ENCODE measurements at places on chromosomes 12 and 14.

DNA sequence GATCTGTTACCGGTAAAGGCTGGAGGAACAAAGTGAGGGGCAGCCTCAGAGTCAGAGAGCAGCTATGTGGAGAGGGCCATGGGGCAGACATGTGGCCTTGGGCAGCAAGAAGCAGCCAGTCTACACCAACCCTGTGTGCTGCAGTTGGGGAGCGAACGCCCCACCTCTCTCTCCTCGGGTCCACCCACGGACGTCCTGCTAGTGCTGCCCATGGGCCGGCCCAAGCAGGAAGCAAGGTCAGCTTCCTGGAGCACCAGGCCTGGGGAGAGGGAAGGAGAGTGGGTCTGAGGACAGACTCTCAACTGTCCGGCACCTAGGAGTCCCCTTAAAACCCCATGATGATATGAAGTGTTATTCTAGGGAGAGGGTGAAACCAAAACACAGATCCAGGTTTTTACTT is 254.8 kb upstream of the FKBP4 start:
- DNase-seq = no peak

- DNase-seq = no peak
Observed at GRCh38 chr12:68939505-68939904, 6.5 kb upstream of the CPM start.

GRCh38 chr14:87260460-87260859 is 732.5 kb downstream of the GALC start:
- no peak for DNase-seq

DNA sequence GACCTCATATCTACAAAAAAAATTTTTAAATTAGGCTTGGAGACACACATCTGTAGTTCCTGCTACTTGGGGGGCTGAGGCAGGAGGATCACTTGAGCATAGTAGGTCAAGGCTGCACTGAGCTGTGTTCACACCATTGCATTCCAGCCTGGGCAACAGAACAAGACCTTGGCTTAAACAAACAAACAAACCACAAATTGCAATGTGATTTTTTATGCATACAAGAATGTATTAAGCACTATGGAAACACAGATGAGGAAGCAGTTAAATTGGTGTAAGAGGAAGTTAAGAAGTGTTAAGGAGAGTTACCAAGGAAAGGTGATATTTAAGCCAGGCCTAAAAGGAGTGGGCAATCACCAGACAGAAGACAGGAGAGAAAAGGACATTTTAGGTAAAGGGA is 83.6 kb upstream of the HECTD1 start:
- DNase-seq = no peak

DNA sequence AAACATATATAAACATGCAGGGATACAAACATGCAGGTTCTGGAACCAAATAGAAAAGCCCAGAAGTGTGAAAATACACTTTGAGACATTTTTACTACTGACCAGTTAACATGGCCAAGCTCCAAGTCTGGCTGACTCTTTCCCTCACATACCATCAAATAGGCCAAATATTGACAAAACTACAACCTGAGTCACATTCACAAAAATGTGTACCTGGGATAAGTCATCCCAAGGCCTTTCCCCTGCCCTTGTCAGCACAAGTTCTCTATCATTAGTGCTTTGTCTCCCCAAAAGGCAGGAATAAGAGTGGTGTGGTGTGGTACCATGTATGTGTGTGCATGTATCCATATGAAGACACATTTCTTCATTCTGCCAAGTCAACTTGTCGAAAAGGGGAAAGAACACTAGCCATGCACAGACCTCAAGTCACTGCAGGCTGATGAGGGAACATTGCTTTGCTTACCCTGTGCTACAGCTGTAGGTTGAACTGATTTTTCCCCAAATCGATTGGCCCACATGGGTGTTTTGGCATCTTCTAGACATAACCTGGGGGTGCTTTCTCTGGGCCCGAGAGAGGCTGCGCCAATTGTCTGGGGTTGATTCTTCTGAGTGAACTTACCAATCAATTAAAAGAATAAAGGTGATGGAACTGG is 14.9 kb downstream of the HOXC4 start:
- DNase-seq = no peak

GRCh38 chr14:41488401-41488800 is 118.3 kb upstream of the LRFN5 start:
- no peak for DNase-seq

GRCh38 chr12:11651381-11651780 is 1.9 kb downstream of the ETV6 start:
- no peak for DNase-seq

DNA sequence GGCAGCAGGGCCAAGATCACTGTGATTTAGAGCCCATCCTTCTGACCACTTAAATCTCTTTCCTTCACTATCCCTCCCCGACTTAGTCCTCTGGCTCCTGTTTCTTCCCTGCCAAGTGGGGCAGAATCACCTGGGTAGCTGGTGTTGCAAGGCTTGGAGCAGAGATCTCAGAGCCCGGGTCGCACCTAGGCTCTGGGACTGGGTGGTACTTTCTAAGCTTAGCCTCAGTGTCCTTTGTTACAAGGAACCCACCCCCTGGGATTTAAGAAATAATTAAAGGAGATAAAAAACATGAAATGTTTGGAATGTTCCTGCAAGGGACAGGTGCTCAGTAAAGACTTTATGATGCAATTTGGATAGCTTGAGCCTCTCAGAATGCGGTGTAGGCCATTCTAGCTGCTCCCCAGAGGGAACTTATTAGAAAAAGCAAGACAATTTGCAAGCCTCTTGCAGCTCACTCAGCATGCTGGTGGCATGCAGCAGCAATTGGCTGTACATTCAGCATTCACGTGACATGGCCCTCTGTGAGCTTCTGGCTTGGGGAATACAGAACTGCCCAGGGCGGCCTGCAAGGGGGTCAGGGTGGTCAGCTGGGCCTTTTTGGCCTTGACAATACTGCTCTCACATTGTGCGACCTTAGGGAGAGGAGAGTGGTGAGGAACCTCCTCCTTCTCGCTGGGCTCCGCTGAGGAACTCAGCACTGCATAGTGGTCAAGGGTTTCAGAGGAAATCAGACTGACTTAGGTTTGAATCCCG is 16.8 kb downstream of the C14orf132 start:
- DNase-seq = no peak

- peak; percentile 65 for DNase-seq
Observed at GRCh38 chr12:117622741-117623140, 261.3 kb upstream of the NOS1 start.

GRCh38 chr14:85250414-85251189 is 279.3 kb upstream of the FLRT2 start:
- DNase-seq = no peak

GRCh38 chr12:57620936-57621496 is 9.8 kb downstream of the ARHGEF25 start:
- no peak for DNase-seq

GRCh38 chr12:8780389-8780788 is 42.0 kb upstream of the A2ML1 start:
- peak; percentile 27 for DNase-seq

DNA sequence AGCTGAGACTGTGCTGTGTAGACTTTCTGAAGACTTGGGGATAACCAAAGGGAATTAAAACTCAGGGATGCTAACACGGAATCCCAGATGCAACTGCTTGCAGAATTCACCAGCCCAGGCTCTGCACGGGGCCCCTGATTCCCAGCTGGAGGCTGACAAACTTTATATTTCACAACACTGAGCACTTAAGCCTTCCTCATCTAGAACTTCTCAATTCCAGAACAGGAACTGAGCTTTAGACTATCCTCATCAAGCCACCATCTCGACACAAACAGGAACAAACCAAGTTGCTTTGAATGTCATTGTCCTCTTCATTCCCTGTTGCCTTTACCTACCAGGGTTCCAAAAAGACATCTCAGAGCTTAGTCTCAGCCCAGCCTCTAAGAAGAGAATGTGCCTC is 22.2 kb downstream of the CCDC63 start:
- no peak for DNase-seq

DNA sequence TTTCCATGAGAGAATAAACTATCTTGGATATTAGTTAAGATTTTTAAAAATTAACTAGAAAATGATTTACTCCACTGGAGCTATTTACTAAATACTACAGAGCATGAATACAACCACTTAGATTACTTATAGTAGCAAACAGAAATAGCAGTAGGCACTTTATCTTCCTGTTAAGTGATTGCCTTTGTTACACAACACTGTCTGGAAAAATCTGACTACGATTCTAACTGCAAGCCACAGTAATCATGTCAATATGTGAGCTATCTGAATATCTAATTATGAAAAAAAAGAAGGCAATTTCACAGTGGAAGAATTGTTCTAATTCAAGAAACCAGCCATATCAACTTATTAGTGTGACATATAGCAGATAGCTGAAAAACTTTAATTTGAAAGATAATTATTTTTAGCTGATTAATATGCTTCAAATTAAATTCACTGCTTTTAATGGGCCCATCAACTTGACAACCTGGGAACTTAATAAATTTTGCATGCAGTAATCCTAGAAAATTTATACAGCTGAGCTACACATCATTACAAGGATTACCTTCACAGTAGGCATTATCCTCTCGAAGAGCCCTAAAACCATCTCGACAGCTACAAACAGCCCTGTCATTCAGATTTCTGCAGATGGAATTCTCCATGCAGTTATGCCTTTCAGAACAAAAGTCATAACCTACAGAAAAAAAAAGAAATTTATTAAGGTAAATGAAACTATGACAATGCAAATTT is 172.8 kb downstream of the NELL2 start:
- DNase-seq = no peak

- DNase-seq = peak; percentile 71
Observed at GRCh38 chr14:32934073-32934880, 4.4 kb upstream of the NPAS3 start.

- peak; percentile 44 for DNase-seq
Observed at GRCh38 chr12:16606991-16607390, 1.0 kb upstream of the LMO3 start.

DNA sequence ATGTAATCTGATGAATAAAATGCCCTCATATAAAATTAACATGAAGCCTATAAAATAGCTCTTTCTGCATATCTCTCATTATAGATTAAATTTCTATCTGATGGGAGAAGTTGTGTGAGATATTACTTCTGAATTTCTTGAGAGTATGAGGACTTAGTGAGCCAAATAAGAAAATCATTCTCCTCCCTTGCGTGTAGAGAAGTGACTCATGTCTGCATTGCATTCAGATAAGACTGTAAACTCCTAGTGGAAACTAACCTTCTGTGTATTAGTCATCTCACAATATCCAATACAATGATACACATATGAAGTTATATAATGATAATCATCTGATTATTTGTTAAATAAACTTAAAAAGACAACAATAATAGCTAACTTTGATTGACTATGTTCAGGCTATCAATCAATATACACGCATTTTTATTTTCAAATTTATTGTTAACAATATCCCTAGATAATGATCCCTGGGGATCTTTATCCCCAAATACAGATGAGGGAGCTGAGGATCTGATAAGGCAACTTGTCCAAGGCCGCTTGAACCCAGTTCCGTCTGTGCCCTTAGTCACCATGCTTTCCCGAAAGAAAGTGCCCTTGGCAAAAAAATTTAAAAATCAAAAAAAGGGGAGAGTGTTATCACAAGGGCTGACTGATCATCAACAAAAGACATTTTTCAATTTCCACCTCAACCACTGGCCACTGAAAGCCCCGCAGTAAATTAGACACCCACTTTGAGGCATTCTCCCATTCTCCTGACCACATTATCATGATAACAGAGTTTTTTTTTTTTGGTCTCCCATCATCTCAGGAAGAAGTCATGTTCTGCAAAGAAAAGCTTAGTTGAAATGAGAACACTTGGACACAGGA is 189.2 kb upstream of the RASSF8 start:
- no peak for DNase-seq

DNA sequence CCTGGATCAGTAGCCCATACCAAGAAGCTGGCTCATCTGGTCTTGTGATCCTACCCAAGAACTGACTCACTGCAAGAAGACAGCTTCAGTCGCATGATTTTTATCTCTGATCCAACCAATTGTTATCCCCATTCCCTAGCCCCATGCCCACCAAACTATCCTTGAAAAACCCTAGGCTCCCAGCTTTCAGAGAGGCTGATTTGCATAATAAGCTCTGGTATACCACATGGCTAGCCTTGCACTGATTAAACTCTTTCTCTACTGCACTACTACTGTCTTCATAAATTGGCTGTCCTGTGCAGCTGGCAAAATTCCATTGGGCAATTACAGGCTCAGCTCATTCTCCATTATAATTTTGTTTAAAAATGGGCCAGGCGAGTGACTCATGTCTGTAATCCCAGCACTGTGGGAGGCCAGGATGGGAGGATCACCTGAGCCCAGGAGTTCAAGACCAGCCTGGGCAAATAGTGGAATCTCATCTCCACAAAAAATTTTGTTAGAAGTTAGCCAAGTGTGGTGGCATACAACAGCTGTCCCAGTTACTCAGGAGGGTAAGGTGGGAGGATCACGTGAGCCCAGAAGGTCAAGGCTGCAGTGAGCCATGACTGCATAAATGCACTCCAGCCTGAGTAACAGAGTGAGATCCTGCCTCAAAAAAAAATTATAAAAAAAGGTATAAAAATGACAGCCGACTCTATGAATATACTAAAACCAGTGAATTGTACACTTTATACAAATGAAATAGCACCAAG is 76.7 kb upstream of the EIF5 start:
- DNase-seq = no peak

DNA sequence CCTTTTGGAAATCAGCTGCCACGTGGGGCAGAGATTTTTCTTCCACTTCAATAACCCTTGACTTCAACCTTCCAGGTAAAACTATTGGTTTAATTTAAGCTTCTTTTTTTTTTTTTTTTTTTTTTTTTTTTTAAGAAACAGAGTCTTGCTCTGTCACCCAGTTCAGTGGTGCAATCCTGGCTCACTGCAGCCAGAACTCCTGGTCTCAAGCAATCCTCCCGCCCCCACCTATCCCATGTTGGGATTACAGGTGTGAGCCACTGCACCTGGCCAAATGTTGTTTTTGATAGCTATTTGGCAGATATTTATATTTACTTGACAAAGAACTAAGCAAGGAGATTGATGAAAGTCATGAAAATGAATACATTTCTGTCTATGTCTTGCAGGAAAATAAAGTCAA is 65.1 kb downstream of the SINHCAF start:
- DNase-seq = no peak

DNA sequence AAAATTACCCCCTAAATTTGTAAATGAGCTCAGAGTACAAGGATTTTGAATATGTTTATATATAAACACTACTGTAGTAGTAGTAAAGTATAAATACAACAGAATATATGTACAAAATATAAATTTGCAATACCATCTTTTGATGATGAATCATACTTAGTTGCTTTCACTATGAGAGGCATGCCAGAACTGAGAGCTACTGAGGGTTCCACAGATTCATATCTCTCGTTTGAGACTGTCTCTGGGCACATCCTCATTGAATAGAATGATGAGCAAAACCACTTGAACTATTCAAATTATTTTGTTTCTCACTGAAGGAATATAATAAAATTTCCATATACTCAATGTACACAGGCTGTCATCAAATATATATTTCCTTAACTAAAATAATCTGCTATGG is 417.6 kb downstream of the NAV3 start:
- DNase-seq = no peak

DNA sequence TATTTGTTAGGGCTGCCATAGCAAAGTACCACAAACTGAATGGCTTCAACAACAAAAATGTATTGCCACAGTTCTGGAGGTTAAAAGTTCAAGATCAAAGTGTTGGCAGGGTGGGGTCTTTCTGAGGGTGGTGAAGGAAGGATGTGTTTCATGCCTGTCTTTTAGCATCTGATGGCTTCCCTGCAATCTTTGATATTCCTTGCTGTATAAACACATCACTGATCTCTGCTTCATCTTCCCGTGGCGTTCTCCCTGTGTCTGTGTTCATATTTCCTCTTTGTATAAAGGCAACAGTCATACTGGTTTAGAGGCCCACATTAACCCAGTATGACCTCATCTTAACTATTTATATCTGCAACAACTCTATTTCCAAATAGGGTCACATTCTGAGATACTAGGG is 167.5 kb downstream of the BTG1 start:
- no peak for DNase-seq
